ENCODE measurements at places on chromosomes 1 and 21.

DNA sequence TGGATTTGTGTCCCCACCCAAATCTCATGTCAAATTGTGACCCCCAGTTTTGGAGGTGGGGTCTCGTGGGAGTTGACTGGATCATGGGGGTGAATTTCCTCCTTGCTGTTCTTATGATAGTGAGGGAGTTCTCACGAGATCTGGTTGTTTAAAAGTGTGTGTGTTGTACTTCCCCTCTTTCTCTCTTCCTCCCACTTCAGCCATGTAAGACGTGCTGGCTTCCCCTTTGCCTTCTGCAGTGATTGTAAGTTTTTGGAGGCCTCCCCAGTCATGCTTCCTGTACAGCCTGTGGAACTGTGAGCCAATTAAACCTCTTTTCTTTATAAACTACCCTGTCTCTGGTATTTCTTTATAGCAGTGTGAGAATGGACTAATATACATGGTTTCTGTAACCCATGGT, 64.6 kb downstream of the RHOU start:
- no peak for DNase-seq

DNA sequence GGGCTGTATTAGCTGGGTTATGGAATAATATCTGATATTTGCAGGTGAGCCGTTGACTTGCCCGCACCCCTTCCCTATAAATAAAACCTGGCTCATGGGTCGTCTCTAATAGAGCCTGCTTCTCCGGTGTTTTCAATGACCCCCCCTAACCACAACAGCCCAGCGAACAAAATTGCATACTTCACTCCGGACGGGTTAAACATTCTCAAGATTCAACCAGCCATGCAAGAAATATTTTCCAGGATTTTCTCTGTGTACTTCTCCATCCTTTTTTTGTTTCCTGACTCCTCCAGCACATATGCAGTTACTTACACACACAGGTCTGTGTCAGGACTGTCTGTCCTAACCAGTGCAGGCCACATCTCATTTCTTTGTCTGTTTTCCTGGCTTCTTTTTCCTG, 267.7 kb downstream of the ZNF648 start:
- DNase-seq: no peak

GRCh38 chr1:9341301-9341845, 48.7 kb downstream of the SPSB1 start:
- DNase-seq: no peak

GRCh38 chr1:117051224-117052064, 8.7 kb upstream of the TTF2 start:
- DNase-seq: no peak

DNA sequence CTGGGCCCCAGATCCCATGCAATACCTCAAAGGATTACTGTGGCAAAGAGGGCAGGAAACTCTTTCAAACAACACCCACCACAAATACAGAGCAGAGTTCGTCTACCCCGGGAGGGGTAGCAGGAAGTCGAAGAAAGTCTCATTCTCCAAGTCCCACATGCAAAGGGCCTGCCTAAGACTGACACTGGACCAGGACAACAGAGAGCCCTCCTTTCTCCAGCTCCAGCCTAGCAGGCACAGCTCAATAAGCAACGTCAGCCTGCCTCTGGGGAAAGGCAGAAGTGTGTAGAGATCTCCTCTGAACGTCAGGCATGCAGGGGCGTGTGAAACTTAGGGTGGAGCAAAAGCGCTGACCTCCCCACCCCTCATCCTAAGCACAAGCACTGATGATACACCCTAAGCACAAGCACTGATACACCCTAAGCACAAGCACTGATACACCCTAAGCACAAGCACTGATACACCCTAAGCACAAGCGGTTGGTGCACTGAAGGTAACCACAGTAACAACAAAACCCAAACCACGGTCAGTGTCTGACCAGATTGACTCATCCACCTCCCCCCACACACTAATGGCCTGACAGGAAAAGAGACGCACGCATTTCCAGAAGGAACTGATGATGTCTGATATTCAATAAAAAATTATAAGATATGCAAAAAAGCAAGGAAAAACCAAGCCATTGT, 1.3 kb downstream of the KRTAP12-3 start:
- no peak for DNase-seq

DNA sequence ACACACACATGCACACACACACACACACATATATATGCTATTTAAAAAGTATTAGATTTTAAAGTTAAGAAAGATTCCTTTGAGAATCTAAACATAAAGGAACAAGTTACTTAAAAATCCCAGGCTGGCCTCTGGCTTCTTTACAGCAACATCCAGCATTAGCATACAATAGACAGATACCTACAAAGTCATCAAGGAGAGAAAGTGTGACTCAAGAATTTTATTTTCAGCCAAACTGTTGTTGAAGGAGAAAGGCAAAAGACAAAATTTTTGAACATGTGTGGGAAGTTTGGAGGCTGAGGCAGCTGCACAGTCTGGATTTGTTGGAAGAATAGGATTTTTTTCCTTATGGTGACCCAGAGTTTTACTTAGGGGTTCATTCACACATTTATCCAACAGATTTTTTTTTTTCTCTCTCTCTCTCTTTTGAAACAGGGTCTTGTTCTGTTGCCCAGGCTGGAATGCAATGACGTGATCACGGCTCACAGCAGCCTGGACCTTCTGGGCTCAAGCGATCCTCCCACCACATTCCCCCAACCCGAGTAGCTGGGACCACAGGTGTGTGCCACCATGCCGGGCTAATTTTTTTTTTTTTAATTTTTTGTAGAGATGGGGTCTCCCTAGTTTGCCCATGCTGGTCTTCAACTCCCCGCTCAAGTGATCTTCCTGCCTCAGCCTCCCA, 24.0 kb upstream of the SPOCD1 start:
- no peak for DNase-seq

Data from stimulated activated CD4-positive, alpha-beta T cell treated with anti-CD3 and anti-CD28 coated beads, TNF-alpha, amount 100 ng/mL, for 1 hour (primary cell).